ENCODE measurements at places on chromosomes 13 and 19.

GRCh38 chr19:49643466-49643865 lies 1.5 kb downstream of the SCAF1 start:
- no peaks in the 10 kb centered on the region for H3K27me3 ChIP-seq
- H3K36me3 ChIP-seq, result peaks cover 16% of the 10 kb centered on the region
- no peak overlapping the region for H3K4me3 ChIP-seq
- H3K27ac ChIP-seq, result no peak overlapping the region

- no peak overlapping the region for H3K4me3 ChIP-seq
- H3K36me3 ChIP-seq, result no peaks in the 10 kb centered on the region
- H3K27me3 ChIP-seq, result no peaks in the 10 kb centered on the region
- no peaks in the 10 kb centered on the region for H3K4me1 ChIP-seq
Observed at GRCh38 chr13:30354493-30355383, 47.4 kb upstream of the KATNAL1 start.

- no peak overlapping the region for H3K4me3 ChIP-seq
- H3K36me3 ChIP-seq, result peaks cover 100% of the 10 kb centered on the region
- no peaks in the 10 kb centered on the region for H3K4me1 ChIP-seq
- no peaks in the 10 kb centered on the region for H3K27me3 ChIP-seq
- no peak for DNase-seq
- H3K27ac ChIP-seq, result no peak overlapping the region
Observed at GRCh38 chr19:58196901-58197616, 14.2 kb downstream of the ZNF274 start.

DNA sequence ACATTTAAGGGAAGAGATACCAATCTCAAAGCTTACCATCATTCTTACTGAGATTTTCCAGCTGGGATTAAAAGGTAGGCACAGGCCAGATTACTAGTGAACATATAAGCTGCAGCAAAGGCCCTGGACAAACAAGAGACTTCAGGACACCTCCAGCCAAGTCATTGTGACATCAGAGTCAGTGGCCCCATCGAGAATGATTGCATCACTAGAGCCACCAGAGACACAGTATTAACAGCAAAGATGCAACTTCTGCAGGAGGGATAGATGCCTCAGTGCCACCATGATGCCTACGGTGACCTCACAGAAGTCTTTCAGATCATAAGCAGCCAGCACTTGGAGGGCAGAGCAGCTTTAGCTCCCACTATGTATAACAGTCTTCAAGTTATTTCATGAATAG lies 8.6 kb downstream of the RUBCNL start:
- DNase-seq, result no peak
- no peaks in the 10 kb centered on the region for H3K36me3 ChIP-seq
- no peaks in the 10 kb centered on the region for H3K27me3 ChIP-seq
- H3K27ac ChIP-seq, result no peak overlapping the region
- no peaks in the 10 kb centered on the region for H3K4me1 ChIP-seq
- no peak overlapping the region for H3K4me3 ChIP-seq

DNA sequence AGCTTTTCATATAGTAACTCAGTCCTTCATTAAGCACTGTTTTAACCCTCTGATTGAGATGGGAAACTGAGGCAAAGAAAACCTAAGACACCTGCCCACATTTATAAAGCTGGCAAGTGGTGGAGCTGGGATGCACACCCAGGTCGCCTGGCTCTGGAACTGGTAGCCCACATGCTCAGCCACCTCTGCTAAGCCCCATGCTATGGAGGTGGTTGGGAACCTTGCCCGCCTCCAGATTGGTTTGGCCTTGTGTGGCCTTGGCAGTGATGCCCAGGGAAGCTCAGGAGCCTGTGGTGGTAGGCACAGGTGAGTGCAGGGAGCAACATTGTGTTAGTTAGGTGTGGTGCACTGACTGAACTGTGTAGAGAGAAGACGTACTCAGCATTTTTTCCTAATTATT lies 370.2 kb downstream of the MTUS2 start:
- DNase-seq, result no peak
- no peaks in the 10 kb centered on the region for H3K27me3 ChIP-seq
- H3K27ac ChIP-seq, result no peak overlapping the region
- no peaks in the 10 kb centered on the region for H3K4me1 ChIP-seq
- H3K4me3 ChIP-seq, result no peak overlapping the region

- DNase-seq, result no peak
- no peaks in the 10 kb centered on the region for H3K4me1 ChIP-seq
- no peak overlapping the region for H3K4me3 ChIP-seq
- H3K36me3 ChIP-seq, result peaks cover 27% of the 10 kb centered on the region
- no peaks in the 10 kb centered on the region for H3K27me3 ChIP-seq
- no peak overlapping the region for H3K27ac ChIP-seq
Observed at GRCh38 chr13:98423417-98423816, 153.5 kb downstream of the STK24 start.

DNA sequence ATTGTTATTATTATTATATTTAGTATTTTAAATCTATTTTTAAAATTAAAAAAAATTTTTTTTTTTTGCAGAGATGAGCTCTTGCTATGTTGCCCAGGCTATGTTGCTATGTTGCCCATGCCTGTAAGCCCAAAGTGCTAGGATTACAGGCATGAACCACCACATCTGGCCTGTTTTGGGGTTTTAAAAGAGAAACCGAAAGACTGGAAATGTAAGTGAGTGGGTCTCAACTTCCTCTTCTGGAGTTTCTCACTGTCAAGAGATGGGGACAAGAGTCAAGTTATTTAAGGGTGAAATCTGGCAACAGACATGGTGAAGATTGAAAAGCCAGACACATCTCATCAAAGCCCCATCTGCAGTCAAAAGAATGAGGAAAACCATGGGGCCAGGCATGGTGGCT lies 4.2 kb upstream of the OR7G3 start:
- H3K4me1 ChIP-seq, result no peaks in the 10 kb centered on the region
- no peak overlapping the region for H3K4me3 ChIP-seq
- H3K27ac ChIP-seq, result no peak overlapping the region

- H3K27me3 ChIP-seq, result no peaks in the 10 kb centered on the region
- no peak for DNase-seq
- H3K4me1 ChIP-seq, result no peaks in the 10 kb centered on the region
Observed at GRCh38 chr13:100689191-100689590, 14.6 kb upstream of the TMTC4 start.

DNA sequence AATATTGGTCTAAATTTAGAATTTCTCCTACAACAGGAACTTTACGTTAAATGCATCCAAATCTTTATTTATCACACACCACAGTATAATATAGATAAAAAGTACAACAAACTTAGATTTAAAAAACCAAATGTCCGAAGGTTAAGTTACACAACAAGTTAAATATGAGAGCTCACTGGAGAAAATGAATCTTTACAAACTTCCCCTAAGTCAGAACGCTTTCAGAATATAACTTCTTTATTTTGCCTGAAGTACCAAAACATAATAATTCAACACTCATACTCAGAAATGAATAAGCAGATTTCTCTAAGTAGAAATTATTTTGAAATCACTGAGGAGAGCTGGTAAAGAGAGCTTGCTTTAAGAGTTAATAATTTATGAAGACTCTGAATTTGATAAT lies 33.8 kb downstream of the TSC22D1 start:
- H3K4me3 ChIP-seq, result no peak overlapping the region
- no peaks in the 10 kb centered on the region for H3K27me3 ChIP-seq
- peaks cover 37% of the 10 kb centered on the region for H3K4me1 ChIP-seq
- no peak overlapping the region for H3K27ac ChIP-seq

GRCh38 chr13:21637296-21637695 lies 33.3 kb upstream of the MICU2 start:
- H3K4me3 ChIP-seq, result no peak overlapping the region
- peaks cover 12% of the 10 kb centered on the region for H3K27me3 ChIP-seq
- H3K36me3 ChIP-seq, result no peaks in the 10 kb centered on the region
- H3K27ac ChIP-seq, result no peak overlapping the region
